ENCODE measurements at places on chromosomes 12 and 14.

GRCh38 chr12:107390414-107390813 lies 295.2 kb upstream of the PWP1 start:
- no peak for DNase-seq

DNA sequence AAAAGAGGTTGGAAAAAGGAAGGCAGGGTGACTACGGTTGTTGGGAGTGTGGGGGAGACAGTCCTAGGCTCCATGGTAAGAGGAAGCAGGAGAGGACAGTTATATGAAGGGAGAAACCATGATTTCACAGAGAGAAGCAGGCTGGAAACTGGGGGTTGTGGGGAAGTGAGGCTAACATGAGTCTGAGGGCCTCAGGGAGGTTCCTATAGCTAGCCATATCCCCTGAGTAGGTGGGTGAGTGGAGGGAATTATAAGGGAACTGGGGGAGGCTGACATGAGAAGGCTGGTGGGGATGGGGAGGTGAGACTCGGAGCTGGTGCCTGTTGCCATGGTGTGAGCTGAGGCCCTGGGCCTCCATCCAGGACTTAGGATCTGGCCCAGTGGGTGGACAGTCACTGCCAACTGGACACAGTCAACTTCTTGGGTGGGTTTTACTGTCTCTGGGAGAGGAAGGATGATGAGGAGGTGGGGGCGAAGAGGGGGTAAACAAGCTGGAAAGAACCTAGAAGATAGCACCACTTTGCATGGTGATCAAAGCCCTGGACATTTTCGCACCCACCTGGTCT lies 1.4 kb downstream of the RNASE13 start:
- no peak for DNase-seq

GRCh38 chr12:57452937-57453509 lies 2.1 kb upstream of the INHBE start:
- no peak for DNase-seq

GRCh38 chr12:115945491-115945885 lies 332.0 kb downstream of the MED13L start:
- no peak for DNase-seq

DNA sequence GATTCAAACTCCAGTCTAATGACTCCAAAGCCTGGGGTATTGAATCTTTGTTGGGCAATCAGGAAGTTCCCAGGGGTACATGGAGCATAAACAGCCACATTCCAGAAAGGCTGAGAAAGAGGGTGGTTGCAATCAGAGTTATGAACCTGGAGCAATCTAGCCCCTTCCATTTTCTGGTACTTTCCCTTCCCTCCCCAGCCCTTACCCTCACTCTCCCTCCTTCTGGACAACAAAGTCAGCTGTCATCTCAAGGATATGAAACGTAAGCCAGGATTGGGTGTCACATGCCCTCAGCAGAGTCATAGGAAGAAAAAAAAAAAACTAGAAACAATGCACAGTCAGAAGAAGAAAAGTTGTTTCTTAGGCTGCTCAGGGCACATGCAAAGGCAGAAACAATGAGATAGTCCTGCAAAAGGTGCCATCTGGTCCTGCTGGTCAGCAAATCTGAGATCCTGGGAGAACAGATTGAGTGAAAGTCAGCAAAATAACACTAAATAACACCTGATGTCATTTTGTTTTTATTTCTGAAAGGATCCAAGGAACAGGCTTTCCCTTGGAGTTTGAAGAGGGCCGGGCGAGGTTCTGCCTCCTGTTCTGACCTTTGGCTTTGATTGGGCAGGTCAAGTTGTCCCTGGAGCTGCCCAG lies 27.1 kb downstream of the TMEM229B start:
- DNase-seq, result peak; percentile 19

- DNase-seq, result no peak
Observed at GRCh38 chr12:108304633-108305032, 34.5 kb downstream of the CMKLR1 start.

- no peak for DNase-seq
Observed at GRCh38 chr12:121427556-121428050, 27.7 kb downstream of the RNF34 start.

Data from GM04504 (cell line).